ENCODE measurements at places on chromosomes 6 and 20.

DNA sequence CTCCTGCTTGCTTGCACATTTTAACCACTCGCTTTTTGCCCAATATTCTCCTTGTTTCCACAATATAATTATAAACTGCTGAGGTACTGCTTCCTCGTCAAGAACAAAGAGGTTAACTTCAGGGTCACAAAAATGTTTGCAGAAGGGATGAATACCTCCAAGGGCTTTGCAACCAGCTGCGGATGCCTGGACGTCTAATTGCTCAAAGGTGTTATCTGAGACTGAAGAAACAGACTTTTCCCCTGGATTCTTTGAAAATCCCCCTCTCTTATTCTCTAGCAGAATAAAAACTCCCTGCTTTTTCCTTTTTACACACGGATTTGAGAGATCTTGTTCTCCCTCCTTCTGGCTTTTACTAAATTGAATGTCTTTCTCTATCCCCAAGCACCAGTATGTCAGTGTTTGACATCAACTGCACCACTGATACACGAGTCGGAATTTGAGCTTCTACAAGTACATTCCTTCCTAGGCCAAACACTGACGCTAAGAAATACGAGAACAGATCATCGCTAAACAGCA lies 336 bp upstream of the SMPDL3A start:
- DNase-seq: no peak

DNA sequence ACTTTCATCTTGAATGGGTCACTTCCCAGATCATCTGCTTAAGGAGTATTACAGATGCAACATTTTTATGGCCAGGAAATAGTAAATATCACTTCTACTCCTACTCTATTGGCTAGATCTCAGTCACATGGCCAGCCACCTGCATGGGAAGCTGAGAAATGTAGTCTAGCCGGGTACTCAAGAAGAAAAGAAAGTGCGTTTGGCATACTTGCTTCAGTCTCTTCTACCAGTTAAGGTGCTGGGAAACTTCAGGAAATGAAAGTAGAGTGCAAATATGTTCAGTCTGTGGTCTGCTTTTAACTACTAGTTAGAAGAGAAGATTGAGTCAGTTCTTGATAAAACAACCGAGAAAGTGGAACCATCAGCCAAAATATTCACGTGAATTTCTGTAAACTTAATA lies 129.2 kb downstream of the PDSS2 start:
- DNase-seq: no peak

- no peak for DNase-seq
Measured at GRCh38 chr20:24459733-24460132, 9.7 kb upstream of the SYNDIG1 start.

DNA sequence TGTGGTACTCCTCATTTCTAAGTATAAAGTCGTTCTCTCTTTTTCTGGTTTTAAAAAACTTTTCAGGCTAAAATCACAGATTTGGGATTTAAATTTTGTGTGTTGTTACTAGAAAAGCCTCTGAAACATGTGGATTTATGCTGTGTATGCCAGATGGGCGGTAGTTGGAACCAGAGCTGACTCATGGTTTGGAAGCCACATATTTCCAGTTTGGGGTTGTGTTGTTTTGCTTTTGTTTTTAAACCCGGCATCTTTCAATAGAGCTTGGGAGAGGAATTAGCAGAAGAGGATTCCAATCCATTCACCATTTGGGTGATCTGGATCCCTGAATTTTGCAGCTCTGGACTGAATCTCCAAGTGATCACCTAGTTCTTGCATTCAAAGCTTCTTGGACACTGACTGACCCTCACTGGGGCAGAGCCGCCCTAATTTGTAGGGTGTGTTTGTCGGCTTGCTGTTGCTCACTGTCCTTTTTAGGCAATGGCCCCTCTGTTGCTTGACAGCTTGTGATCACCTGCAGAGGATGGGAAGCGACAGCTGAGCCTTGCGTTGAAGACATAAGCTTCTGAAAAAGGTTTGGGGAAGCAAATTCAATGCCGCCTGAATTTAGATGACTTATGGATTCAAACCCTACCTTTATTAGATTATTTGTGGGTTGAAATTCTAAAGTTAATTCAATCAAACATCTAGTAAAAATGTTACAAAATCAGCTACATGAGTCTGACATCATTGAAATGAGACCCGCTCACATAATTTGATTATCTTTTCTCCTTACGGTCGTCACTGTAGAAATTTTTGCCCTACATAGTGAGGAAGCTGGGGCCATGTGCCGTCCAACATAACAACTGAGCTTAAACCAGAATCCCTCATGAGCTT lies 79.9 kb upstream of the CD83 start:
- no peak for DNase-seq

- DNase-seq: no peak
Measured at GRCh38 chr6:56478202-56478601, 164.5 kb downstream of the DST start.

DNA sequence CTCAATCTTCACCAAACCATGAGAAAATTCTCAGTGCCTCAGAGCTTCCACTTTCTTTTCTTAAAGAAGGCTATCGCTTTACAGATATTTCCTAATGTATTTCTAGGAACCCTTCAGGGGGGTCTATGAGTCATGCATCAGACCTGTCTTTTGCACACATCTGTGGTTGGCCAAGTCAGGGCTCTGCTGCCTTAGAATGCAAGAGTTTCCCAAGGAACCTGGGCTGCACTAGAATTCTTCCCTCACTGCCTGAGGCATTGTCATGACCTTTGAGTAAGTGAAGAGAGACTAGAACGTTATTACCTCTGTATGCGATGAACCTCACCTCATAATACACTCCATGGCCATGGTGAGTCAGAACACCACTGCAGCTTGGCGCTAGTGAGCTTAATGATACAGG lies 365.0 kb upstream of the ID4 start:
- DNase-seq: no peak

DNA sequence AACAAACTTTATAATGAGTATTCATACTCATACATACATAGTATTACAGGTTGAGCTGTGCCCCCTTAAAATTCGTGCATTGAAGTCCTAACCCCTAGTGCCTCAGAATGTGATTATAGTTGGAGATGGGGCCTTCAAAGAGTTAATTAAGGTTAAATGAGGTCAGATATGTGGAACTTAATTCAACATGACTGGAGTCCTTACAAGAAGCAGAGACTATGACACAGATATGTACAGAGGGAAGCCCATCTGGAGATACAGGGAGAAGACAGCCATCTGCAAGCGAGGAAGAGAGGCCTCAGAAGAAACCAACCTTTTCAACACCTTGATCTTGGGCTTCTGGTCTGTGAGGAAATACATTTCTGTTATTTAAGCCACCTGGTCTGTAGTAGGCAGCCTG lies 536.1 kb upstream of the AGPAT4 start:
- DNase-seq: no peak

GRCh38 chr20:10131732-10132345 lies 86.8 kb upstream of the SNAP25 start:
- no peak for DNase-seq

GRCh38 chr6:168053086-168053956 lies 25.7 kb downstream of the FRMD1 start:
- no peak for DNase-seq

- DNase-seq: no peak
Measured at GRCh38 chr6:31899215-31899614, 1.7 kb upstream of the EHMT2 start.

- DNase-seq: no peak
Measured at GRCh38 chr6:106885679-106886078, 88.8 kb downstream of the CD24 start.

DNA sequence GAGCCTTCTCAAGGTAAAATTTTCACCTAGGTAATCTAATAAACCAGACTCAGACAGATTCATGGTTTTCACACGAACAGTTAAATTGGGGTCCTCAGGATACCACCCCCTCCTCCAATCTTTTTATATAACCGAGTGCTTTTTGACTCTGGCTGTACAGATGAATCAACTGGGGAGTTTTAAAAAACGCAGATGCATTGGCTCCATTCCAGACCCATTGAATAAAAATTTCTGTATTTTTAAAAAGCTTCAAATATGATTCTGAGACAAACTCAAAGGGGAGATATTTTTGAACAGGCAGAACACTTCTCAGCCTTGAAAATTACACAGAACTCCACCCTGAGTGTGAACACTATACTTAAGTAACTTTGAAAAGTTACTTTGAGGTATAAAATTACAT lies 7.2 kb downstream of the UTRN start:
- DNase-seq: no peak

GRCh38 chr20:20837574-20838021 lies 125.2 kb upstream of the RALGAPA2 start:
- DNase-seq: no peak

GRCh38 chr6:119612176-119612891 lies 262.8 kb upstream of the MAN1A1 start:
- no peak for DNase-seq

GRCh38 chr6:84019842-84020211 lies 13.7 kb upstream of the MRAP2 start:
- DNase-seq: no peak

- no peak for DNase-seq
Measured at GRCh38 chr6:160678230-160678629, 14.2 kb upstream of the LPA start.

- no peak for DNase-seq
Measured at GRCh38 chr6:41492261-41492891, 53.8 kb upstream of the FOXP4 start.

- DNase-seq: no peak
Measured at GRCh38 chr6:134604014-134604676, 286.2 kb upstream of the SGK1 start.

DNA sequence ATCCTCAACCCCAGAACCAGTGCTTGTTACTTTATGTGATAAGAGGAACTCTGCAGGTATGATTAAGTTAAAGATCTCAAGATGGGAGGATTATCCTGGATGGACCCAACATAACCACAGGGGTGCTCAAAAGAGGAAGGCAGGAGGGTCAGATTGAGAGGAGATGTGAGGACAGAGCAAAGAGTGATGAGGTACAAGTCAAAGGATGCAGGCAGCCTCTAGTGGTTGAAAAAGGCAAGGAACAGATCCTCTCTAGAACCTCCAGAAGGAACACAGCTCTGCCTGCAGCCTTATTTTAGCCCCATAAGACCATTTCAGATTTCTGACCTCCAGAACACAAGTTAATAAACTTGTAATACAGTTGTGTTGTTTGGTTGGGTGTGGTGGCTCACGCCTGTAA lies 41.2 kb downstream of the PDSS2 start:
- DNase-seq: peak; percentile 23

- no peak for DNase-seq
Measured at GRCh38 chr20:15561707-15562404, 1011.4 kb downstream of the KIF16B start.

DNA sequence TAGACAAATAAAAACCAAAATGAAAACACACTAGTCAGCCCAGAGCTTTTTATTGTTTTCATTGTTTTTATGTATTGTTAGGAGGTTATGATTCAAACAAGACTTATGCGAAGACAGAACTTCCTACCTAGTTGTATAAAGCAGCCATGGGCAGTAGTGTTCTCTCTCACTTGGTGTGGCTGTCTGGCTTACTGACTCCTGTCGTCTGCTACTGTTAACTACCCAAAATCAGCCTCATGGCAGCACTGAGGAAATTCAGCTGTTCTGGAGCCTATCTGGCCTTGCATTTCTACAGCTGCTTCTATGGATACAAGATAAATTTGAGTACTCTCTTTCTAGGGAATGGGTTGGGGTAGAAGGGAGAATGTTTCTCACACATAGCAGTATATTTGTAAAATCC lies 20.4 kb downstream of the VTA1 start:
- no peak for DNase-seq

GRCh38 chr6:126419901-126420300 lies 80.0 kb downstream of the CENPW start:
- DNase-seq: no peak

DNA sequence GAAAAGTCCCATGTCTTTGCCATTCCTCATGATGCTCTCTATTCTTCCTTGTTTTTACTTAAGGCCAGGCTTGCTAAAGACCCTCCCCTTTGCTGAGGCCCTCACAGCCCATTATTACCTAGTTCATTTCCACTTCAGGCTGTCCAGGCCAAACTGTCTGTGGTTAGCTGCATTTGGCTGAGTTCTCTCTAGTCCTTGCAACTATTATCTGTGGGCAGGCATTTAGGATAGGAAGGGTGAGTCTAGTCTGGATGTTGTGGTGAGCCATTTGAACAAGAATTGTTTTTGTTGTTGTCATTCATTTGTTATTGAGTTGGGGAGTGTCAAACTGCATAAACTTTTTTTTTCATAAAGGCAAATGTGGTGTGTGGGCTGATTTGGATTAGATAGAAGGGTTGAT lies 182.4 kb downstream of the CD109 start:
- DNase-seq: no peak

DNA sequence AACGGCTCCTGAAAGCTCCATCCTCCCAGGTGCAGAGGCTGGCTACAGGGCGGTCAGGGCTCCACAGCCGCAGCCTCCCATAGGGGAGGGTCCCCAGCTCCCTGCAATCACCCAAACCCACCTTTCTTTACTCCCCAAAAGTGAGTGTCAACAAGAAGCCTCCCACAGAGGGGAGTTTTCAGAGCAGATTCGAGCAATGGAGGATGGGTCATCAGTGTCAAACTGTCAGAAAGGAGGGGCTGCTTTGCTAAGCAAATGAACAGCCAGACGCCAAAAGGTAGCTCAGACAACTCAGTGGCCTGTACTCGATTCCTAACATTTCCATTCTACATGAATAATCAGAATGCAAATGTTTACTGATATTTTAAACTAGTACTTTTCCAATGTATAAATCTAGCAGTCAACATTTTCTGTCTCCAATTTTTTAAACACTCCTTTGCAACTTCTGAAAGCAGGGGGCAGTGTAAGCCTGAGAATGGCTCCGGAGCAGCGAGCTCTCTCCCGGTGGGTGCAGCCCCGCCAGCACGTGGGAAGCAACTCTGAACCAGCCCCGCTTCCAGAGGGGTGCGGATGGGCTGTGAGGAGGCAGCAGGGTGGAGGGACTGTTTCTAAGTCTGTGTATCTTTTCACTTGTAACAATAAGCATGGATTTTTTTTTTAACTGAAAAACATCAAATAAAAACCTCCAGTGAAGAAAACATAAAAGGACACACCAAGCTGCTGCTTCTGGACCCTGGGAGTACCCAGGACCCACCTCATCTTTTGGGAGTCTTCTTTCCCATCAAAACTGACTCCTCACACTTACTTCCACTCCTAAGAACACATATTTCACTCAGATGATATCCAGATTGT lies 54.9 kb downstream of the TAF4 start:
- DNase-seq: no peak

DNA sequence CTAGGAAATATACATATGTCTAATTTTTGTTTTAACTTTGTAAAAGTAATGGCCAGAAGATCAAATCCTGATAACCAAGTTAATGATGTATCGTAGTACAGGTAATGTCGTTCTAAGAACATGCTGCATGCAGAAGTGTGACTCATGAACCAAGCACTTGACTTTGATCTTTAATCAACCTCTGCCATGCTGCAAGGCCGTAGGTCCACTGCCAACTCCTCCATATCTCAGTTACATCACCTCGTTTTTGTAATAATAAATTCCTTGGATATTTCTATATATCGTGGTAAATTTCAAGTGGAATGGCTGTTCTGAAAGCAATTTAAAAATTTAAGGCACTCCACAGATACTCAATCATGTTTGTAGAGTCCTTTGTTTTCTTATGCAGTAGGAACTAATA lies 771.7 kb downstream of the EPHA7 start:
- DNase-seq: no peak

Data from GF-D8 (cell line).